Central memory CD4-positive, alpha-beta T cell (primary cell): ENCODE measurements at places on chromosomes 6 and 20.

DNA sequence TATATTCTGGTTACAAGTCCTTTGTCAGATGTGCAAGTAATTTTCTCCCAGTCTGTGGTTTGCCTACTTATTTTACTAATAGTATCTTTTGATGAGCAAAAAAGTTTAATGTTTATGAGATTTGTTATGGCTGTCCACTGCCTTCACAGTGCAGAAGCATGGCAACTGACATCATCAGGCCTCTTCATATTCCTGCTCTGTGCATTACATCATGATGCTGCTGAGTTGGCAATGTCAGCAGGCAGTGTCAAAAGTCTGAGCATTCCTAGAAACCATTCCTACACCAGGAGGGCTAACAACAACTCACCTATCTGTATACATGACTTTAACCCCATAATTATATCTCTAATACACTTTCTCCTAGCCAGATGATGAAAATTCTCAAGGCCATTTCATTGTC lies 10.8 kb upstream of the OR2B2 start:
- no peak for DNase-seq

DNA sequence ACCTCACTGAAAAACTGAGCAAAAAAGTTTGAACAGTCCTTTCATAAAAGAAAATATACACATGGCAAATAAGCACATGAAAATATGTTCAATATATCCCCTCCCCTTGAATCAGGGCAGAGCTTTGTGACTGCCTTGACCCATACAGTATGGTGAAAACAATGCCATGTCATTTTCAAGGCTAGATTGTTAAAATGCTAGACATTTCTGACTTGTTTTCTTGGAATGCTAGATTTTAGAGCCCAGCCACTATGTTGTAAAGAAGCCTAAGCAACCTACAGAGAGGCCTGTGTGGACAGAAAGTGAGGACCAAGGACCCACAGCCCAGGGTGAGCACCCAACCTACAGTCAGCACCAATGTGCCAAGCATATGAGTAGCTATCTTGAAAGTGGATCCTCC lies 17.1 kb upstream of the ASF1A start:
- DNase-seq = no peak

DNA sequence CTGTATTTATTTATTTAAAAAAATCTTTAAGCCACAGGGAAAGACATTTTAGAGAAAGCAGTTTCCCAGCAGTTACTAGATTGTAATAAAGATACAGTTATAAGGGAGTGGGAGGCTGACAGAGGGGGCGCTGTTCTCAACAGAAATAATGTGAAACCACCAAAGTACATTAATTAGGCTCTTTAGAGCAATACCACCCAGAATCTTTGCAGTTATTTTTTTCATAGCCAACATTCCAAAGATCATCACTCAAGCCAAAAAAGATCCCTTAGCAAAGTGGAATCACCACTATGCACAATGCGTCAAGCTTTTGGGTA lies 331.3 kb upstream of the DEFB112 start:
- DNase-seq = no peak

GRCh38 chr6:2085657-2086056 lies 159.7 kb downstream of the GMDS start:
- no peak for DNase-seq

- no peak for DNase-seq
Measured at GRCh38 chr20:1326031-1326930, 2.7 kb downstream of the SDCBP2 start.

DNA sequence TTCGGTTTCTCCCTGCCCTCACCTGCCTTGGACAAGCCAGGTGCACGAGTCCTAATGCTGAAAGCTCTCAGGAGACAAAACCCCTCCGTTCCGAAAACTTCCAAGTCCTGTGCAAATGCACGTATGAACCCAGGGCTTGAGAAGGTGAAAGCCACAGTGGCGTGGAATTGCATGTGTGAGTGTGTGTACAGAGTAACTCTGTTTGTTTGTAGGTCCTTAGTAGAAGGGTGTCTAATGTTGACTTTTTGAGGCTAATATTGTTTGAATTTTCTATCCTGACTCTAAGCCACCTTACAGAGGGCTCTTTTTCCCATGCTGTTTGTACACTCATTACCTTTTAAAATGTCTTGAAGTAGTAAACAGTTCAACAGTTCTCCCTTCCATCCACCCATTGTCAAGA lies 129.1 kb downstream of the FOXA2 start:
- DNase-seq = no peak

- DNase-seq = no peak
Measured at GRCh38 chr6:130927305-130927704, 100.1 kb downstream of the SMLR1 start.

- DNase-seq = no peak
Measured at GRCh38 chr6:41878246-41878645, 16.9 kb downstream of the USP49 start.

- DNase-seq = no peak
Measured at GRCh38 chr6:101108286-101108685, 227.2 kb upstream of the ASCC3 start.
